ENCODE measurements at places on chromosomes 11 and 22. TPM values are rescaled to one million over a fixed set of nuclear protein-coding genes. Genes with fewer than 3 reads are reported as not detected.
A peak's percentile ranks its signal among the peaks of the same experiment; 100 is the strongest.

- no peak for DNase-seq
Observed at GRCh38 chr11:44863231-44863630, 87.5 kb downstream of the TP53I11 start.

GRCh38 chr22:45577746-45578523, 75.3 kb downstream of the FBLN1 start:
- peak; percentile 66 for DNase-seq

DNA sequence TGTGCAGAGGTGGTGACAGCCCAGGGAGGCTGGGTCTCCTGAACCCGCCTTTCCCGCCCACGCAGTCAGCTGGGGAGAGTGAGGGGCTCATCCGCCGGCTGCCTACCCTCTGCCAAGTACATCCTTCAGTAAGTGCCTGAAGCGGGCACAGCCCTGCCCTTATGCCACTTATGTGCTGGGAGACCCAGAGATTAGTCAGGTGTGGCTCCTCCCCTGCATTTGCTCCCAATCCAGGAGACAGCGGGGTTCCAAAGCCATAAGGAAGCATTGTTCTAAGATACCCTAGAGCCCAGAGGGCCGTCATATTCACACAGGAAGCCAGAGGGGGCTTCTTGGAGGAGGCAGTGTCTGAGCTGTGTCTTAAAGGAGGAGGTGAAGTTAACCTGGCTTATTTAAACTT, 5.8 kb upstream of the PPP6R3 start:
- no peak for DNase-seq

DNA sequence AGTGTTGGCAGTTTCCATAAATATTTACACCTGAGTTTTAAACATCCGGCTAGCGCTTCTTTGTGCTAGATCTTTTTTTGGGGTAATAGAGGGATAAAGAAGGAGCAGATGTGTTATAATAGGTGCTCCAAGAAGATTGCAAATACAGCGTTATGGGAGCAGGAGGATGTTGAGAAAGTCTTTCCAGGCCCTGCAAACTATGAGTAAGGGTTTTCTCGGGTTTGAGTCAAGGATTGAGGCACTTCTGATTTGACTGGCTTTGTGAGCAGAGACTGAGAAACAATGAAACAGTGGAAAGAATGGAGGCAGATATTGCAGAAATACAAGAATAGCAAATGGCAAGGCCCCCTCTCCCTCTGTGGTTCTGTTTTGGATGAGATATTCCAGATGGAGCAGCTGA, 155.0 kb upstream of the TIMP3 start:
- DNase-seq: no peak

- no peak for DNase-seq
Observed at GRCh38 chr11:102709201-102709945, 3.8 kb upstream of the MMP27 start.

DNA sequence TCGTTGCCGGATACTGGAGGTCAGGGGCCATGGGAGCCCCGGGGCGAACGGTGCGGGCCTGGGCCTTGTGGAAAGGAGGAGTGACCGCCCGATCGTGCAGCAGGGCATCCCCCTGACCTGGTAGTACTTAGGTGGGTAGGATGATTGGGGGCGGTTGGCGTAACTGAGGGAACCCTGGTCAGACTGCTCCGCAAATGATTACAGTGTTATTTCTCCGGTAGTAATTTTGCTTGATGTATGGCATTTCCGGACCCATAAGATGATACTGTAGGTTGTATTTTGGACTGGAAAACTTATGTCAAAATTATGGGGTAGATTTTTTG, 762 bp downstream of the MTMR3 start:
- DNase-seq: no peak

The C11orf42 gene
- not detected for total RNA-seq
